ENCODE measurements at places on chromosomes 16 and 17. TPM values are rescaled to one million over a fixed set of nuclear protein-coding genes. Genes with fewer than 3 reads are reported as not detected.
A peak's percentile ranks its signal among the peaks of the same experiment; 100 is the strongest.

DNA sequence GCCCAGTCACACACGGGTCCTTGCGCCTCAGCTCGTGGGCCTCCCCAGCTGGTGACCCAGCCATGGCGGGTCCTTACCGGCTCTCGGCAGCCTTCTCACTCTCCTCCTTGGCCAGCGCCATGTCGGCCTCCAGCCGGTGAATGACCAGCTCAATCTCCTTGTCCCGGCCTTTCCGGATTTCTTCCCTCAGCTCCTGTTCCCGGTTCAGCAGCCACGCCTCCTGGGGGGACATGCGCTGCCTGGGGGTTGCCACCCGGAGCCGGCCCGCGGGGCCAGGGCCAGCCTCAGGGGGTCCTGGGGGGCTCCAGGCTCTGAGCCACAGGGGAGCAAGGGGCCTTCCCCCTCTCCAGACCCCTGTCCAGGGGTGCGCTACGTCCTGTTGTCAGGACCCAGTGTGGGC is 25.1 kb upstream of the AATK start:
- no peak for DNase-seq

DNA sequence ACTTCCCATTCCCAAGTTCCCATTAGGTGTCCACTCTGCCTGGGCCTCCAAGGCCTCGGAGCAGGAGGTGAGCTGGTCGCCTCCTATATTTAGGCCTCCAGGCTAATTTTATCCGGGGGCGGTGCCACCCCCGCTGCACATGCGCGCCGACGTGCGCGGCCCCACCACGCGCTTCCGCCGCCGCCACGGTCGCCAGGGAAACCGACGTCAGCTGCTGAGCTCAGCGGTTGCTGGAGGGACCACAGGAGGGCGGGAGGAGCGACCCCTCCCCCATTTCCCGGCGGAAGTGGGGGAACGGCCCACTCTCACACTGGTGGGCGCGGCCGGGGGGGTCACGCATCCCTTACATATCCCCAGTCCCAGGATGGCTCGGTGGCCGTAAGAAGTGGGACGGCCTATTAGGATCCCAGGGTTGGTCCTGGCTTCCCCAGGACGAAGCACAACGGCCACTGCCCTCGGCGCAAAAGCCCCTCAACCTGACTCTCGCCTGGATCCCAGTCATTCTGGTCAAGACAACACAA is 1.0 kb downstream of the PER1 start:
- DNase-seq, result no peak

DNA sequence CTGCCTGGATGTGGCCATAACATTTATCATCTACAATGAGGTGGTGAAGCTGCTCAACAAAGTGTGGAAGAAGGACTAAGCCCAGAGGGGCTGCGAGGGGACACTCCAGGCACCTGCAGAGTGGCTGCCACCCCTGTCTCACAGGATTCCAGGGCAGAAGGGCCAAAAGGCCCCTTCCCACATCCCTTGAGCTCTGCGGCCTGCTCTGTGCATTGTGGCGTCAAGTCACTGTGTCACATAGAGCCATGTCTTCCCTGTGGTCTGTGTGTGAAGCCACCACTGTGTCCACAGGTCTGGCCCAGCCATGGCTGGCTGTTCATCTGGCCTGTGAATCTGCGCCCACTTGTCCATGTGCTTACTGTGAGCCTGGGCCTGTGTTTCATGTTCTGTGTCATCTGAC is 1714.6 kb downstream of the TP53TG3F start:
- no peak for DNase-seq

- no peak for DNase-seq
Measured at GRCh38 chr16:72739577-72739976, 308.4 kb downstream of the ZFHX3 start.

ARL5C gene
- total RNA-seq, result not detected

- no peak for DNase-seq
Measured at GRCh38 chr17:2406271-2406902, 5.5 kb upstream of the MNT start.

HEATR9 gene
- total RNA-seq, result not detected

- DNase-seq, result no peak
Measured at GRCh38 chr16:11047057-11047456, 102.7 kb downstream of the CLEC16A start.

CSH1 gene
- not detected for total RNA-seq

DNA sequence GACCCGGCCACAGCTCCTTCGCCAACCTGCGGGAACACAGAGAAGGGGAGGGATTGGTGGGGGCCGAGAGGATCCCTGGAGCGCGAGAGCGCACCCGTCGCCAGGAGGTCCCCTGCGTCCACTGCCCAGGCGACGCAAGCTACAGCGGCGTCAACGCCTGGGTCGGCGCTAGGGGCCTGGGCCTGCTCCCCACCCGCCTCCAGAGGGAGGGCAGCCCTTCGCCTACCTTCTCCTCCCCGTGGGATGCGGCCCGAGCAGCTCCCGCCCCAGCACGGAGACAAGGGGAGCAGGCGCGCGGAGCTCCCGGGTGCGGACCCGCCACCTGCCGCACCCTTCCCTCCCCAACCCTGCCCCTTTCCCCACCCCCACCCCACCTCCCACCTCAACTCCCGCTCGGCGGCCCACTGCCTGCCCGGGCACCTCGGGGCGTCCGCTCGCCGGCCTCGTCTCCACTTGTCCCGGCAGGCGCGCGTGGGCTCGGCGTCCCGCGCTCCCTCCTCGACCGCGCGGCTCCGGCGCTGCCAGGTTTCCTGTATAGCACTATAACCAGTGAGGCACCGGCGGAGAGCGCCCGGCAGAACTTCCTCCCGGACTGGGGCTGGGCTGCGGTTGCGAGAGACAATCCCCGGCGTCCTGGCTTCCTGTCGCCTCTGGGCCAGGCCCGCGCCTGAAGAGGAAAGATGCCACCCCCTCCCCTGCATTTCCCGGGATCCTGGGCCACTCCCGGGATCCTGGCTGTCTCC is 119.1 kb upstream of the SMURF2 start:
- peak; percentile 47 for DNase-seq

DNA sequence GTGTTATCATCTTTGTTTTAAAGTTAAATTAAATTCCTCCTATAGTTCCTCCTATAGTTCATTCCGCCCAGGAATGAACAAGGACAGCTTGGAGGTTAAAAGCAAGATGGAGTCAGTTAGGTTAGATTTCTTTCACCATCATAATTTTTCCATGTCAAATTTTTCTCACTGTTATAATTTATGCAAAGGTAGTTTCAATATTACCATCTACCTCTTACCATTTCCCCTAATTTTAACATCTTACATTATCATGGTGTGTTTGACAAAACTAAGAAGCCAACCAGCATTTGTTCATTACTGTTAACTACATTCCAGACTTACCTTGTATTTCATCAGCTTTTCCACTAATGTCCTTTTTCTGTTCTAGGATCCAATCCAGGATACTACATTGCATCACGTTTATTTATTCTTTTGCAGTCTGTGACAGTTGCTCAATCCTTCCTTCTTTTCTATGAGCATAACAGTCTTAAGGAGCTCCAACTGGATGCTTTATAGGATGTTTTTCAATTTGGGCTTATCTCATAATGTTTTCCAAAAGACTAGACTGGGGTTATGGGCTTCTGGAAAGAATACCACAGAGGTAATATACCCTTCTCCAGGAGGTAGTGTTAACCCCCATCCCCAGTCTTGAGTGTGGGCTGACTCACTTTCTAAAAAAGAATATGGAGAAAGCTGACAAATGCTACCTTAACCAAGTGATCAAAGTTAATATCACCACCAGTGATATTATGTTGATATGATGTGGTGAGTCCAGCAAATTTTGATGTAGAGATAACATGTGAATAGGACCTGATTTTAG is 158.5 kb downstream of the PPM1E start:
- no peak for DNase-seq

- DNase-seq, result no peak
Measured at GRCh38 chr17:68584581-68585303, 16.4 kb downstream of the FAM20A start.

MIEF2 gene
- 22.3 TPM for total RNA-seq

NKD1 gene
- 37.9 TPM for total RNA-seq

FGF11 gene
- 0.91 TPM for total RNA-seq

DPEP2 gene
- total RNA-seq, result not detected

- no peak for DNase-seq
Measured at GRCh38 chr17:6525141-6525540, 31.2 kb downstream of the PITPNM3 start.

GRCh38 chr16:30609002-30609925 is 925 bp downstream of the ZNF689 start:
- DNase-seq, result no peak

GRCh38 chr17:1629504-1630310 is 1.1 kb upstream of the SLC43A2 start:
- DNase-seq, result peak; percentile 91

- DNase-seq, result no peak
Measured at GRCh38 chr16:53773881-53774280, 69.9 kb downstream of the FTO start.

ASPA gene
- total RNA-seq, result 0.42 TPM

NEUROD2 gene
- total RNA-seq, result not detected

GRCh38 chr16:22360963-22361659 is 13.3 kb downstream of the CDR2 start:
- no peak for DNase-seq

AANAT gene
- total RNA-seq, result not detected

GRCh38 chr16:85829171-85829719 is 29.8 kb downstream of the COX4I1 start:
- DNase-seq, result no peak

- DNase-seq, result no peak
Measured at GRCh38 chr16:28288114-28288513, 4.2 kb upstream of the SBK1 start.

DNA sequence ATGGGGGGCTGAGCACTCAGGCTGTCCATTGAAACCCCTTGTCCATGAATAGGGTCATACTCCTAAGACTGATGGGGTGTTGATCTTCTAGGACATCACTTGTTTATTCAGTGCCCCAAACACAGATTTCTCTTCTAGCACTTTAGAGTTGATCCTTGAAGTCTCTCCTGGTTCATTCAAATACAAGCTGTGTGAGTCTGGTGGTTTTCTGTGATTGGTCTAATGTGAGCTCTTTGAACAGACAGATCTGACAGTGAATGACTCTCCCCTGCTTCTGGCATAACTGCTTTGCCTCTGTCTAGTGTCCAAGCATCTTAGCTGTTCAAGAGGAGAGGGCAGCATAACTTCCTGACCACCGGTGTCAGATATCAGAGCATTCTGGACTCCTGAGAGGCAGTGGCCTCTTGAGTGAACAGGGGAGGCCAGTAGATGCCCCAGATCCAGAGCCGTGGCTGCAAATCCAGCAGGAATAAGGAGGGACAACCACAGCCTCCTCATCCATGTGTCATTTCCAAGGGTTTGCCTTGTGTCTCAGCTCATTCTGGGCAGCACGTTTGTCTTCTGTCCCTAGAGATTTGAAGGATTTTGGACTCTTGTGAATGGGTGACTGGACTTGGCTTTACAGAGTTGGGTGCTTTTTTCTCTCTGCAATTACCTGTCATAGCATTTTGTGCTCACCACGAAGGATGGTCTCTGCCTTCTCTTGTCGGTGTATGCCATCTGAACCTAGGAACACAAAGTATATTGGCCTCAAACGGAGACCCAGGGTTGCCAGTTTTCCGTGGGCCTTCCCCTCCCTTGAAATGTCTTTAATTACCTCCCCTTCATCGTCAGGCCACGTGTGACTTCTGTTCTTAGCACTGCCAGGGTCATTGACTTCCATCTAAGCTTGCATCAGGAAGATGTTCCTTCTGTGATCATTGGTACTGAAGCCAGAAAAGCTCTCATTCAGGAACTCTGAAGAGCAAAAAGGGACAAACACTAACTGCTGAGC is 13.9 kb upstream of the CLEC18C start:
- no peak for DNase-seq

KRT17 gene
- total RNA-seq, result 3.4 TPM

- no peak for DNase-seq
Measured at GRCh38 chr17:59121901-59122480, 15.3 kb upstream of the TRIM37 start.

- DNase-seq, result peak; percentile 26
Measured at GRCh38 chr17:47739150-47739549, 6.1 kb downstream of the TBX21 start.

DNA sequence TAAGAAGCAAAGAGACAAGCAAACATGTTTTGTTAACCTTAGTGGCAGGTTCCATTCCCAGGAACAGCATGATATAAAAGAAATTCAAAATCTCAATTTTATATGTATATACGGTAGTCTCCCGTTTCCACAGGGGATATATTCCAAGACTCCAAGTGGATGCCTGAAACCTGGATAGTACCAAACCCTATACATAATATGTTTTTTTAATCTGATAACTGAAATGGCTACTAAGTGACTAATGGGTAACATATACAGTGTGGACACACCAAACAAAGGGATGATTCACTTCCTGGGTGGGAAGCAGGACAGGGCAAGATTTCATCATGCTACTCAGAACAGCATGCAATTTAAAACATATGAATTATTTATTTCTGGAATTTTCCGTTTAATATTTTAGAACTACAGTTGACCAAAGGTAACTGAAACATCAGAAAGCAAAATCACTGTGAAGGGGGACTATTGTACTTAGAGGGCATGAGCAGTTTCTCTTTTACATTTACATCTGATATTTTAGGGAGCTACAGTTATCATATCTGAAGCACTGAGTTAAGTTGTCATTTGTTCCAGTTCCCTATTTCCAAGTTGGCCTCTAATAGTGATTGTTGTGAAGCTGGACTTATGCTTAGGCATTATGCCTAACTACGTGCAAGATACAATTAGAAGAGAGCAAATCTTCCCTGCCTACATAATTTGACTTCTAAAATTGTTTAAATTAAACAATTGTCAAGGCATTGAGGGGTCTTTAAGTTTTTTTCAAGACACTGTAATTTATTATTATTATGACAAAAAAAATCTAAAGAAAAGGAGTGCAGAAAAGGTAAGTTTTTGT is 34.1 kb upstream of the ABCA6 start:
- no peak for DNase-seq

- DNase-seq, result no peak
Measured at GRCh38 chr16:8430401-8430800, 159.9 kb downstream of the TMEM114 start.

DNA sequence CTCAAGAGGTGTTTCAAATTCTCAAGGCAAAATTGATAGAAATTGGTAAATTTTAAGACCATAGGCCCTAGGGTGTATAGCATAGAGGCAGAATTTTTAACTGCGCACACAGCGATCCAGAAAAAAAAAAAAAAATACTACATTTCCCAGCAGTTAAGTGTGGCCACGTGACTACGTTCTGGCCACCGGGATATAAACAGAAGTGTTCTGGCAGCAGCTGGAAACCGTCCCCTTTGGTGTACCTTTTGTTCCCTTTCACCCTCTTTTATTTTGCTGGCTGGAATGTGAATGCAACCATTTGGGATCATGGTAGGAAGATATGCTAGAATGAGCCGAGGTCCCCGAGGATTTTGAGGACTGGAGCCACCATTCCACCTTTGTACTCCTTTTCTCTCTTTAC is 52.7 kb upstream of the AKAP1 start:
- no peak for DNase-seq

FBXL16 gene
- total RNA-seq, result 5.9 TPM

DNA sequence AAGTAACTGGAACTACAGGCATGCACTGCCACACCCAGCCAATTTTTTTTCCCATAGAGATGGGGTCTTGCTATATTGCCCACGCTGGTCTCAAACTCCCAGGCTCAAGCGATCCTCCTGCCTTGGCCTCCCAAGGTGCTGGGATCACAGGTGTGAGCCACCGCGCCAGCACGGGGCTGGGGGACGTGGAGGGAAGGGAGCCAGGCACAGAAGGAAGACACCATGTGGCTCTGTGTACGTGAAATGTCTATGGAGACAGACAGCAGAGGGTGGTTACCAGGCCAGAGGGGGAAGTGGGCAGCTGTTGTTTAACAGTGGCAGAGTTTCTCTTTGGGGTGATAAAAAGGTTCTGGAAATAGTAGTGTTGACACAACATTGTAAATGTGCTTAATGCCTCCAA is 4.6 kb upstream of the PIEZO1 start:
- DNase-seq, result no peak

Data from Caco-2 (cell line).